ENCODE measurements at places on chromosomes 2 and 18. TPM values are rescaled to one million over a fixed set of nuclear protein-coding genes. Genes with fewer than 3 reads are reported as not detected.

Gene CCDC74B
- total RNA-seq = 0.72 TPM

Gene NETO1
- 0.12 TPM for total RNA-seq

Gene CLK1
- 78.1 TPM for total RNA-seq

Gene RFTN2
- 1.7 TPM for total RNA-seq

Gene SCN2A
- total RNA-seq = 0.29 TPM
